ENCODE measurements at places on chromosomes 12 and 14. TPM values are rescaled to one million over a fixed set of nuclear protein-coding genes. Genes with fewer than 3 reads are reported as not detected.

FOXM1 gene
- total RNA-seq, result 3.3 TPM

KLHL33 gene
- total RNA-seq, result 0.36 TPM

TSPAN11 gene
- total RNA-seq, result 10.0 TPM

CLEC1B gene
- total RNA-seq, result not detected

EMP1 gene
- 114 TPM for total RNA-seq

ALDH2 gene
- total RNA-seq, result 17.1 TPM
